GM23338 (cell line): ENCODE measurements at places on chromosomes 6 and 20. TPM values are rescaled to one million over a fixed set of nuclear protein-coding genes. Genes with fewer than 3 reads are reported as not detected.

DNA sequence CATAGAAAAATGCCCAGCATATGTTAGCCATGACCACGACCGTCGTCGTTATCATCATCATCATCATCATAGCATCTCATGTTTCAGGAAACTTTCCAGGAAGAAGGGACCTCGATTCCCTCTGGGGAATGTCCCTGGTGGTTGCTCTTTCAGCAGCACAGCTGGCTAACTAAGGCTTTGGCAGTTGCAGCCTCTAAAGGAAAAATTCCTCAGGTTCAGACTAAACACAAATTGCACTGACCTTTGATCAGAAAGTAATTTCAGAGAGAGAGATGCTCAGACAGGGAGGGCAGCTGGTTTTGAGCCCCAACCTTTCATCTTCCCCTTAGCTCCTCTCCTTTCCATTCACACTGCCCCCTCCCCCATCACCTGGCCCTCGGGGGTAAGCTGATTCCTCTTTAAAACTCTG lies 5.6 kb upstream of the CFB start:
- peak; percentile 29 for DNase-seq

GRCh38 chr6:111356551-111356950 lies 126.5 kb downstream of the REV3L start:
- DNase-seq = no peak

- no peak for DNase-seq
Observed at GRCh38 chr6:40128127-40128526, 193.9 kb upstream of the MOCS1 start.

Gene PSMB1
- 357 and 388 TPM in 2 replicates for total RNA-seq

GRCh38 chr20:14451458-14451857 lies 114.0 kb upstream of the FLRT3 start:
- DNase-seq = peak; percentile 13

Gene RNF39
- total RNA-seq = 0.85 and 0.94 TPM in 2 replicates

Gene ISM1
- 0.39 and 0.63 TPM in 2 replicates for total RNA-seq

GRCh38 chr6:81228912-81229555 lies 523.4 kb downstream of the TENT5A start:
- DNase-seq = no peak

GRCh38 chr6:93516441-93516840 lies 97.1 kb upstream of the EPHA7 start:
- DNase-seq = no peak

Gene EBF4
- 0.50 and 0.66 TPM in 2 replicates for total RNA-seq

DNA sequence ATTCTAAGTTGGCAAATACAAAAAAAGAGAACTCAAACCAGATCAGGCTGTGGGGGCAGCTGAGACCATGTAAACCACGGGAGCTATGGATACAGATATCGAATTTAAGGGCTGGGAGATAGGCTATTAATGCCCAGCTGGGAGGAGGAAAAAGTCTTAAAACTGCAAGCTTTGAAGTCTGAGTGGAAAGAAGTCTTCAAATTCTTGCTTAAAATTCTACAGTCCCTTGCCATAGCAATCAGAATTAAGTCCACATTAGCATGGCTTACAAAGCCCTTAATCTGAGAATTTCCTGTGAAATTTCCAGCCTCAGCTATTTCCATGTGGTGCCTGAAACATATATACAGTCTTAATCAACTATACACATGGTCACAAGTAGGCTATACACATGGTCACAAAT lies 465.0 kb upstream of the HSF2 start:
- no peak for DNase-seq
